ENCODE measurements at places on chromosomes 3 and 15. TPM values are rescaled to one million over a fixed set of nuclear protein-coding genes. Genes with fewer than 3 reads are reported as not detected.

Gene TRPM1
- total RNA-seq = 0.04 TPM

Gene RLBP1
- not detected for total RNA-seq

Gene STARD5
- total RNA-seq = 1.4 TPM

Gene LMCD1
- total RNA-seq = 17.1 TPM

DNA sequence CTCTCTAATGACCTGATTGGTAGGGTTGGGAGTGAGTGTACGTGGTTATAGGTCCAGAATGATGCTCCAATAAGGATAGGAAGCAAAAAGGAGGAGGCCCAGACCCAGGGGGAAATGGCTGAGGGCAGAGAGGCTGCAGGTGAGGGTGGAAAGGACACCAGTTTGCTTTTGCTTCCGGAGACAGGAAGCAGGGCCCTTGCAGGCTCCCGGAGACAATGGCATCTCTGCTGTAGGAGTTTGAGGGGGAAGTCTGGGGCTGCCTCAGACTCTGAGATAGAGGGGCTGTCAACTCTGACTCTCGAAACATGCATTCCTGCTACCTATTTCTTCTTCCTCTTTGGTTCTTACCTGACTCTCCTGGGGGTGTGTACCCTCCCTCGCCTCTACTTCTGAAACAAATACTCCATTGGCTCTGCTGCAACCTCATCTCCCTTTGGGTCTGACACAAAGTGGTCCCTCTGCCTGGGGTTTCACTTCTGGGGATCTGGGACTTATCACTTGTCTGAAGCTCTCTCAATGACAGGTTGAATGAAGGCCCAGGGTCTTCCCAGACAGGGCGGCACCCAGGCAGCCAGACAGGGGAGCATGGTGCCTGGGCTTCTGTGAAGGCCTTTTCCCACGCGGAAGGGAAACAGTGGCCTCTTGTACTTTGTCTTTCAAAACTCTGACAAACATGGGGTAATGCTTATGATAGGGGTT is 61.5 kb downstream of the CHRD start:
- no peak for DNase-seq

- DNase-seq = no peak
These were observed 113.0 kb upstream of the MME start for GRCh38 chr3:154967090-154967489.

GRCh38 chr3:23615068-23615467 is 190.7 kb upstream of the UBE2E1 start:
- DNase-seq = no peak

- no peak for DNase-seq
These were observed 220.5 kb downstream of the TJP1 start for GRCh38 chr15:29601811-29602210.

DNA sequence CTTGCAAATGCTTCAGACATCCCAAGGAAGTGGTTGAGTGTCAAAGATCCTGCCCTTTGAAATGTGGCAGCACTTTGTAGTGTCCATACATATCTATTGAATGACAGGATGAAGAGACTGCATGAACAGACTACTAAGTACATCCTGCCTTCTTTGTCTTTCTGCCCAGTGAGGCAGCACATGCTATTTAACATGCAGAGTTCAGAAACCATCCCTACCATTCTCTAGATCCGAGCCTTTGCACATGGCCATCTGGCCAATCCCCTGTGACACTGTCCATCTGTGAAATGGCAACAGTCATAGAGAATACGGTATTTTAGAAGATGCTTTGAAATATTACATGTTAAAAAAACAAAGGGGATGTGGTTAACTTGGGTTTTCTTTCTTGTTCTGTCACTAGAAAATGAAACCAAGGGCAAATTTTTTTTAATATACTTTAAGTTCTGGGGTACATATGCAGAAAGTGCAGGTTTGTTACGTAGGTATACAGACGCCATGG is 519.6 kb downstream of the NTRK3 start:
- no peak for DNase-seq

GRCh38 chr15:66594836-66595235 is 29.0 kb upstream of the LCTL start:
- no peak for DNase-seq

GRCh38 chr3:15300323-15301078 is 31.9 kb downstream of the SH3BP5 start:
- DNase-seq = no peak

GRCh38 chr3:167929968-167930367 is 165.8 kb downstream of the GOLIM4 start:
- no peak for DNase-seq
